ENCODE measurements at places on chromosomes 6 and 20.
A peak's percentile ranks its signal among the peaks of the same experiment; 100 is the strongest.

- DNase-seq, result no peak
These were observed 38.2 kb upstream of the HDAC2 start for GRCh38 chr6:114009192-114009591.

DNA sequence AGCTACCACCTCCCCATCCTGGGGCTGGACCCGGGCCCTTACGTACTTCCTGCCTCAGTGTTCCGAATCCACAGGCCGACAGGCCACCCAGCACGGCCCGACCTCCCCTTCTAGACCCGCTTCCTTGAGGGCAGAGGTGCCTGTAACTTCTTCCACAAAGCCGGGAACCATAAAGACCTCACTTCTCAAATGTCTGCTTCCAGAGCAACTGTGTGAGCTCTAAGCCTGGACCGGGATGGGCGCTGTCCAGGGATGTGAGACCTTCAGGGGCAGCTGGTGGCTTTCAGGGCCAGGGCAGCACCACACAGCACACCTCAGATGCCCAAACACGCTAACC lies 9.3 kb downstream of the SLC2A4RG start:
- no peak for DNase-seq

DNA sequence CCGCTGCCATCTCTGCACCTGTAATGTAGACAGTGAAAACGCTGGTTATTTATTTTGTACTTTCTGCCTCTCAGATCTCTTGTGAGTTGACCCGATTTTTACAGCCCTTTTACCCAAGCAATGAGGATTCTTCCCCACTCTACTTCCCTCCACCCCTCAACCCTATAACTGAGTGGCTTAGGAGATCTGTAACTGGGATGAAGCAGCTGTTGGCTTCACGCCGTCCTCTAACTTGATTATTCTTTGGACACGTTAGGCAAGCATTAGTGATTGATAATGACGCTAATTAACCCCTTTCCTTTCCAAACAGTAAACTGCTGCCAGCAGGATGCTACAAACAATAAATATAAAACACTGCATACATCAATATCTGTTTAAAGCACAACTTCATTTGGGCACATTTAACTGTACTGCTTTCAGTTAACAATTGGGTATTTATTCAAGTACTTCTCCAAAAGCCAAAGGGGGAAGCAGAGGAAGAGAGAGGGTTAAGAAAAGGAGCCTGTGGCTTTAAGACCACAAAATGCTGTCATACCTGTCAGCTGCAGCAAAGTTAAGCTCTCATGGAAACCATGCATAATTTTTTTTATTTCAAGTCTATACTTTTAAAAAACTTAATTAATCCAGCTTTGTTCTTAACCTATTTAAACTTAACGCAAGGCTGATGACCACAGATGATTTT lies 21.2 kb downstream of the TFAP2A start:
- DNase-seq, result no peak

DNA sequence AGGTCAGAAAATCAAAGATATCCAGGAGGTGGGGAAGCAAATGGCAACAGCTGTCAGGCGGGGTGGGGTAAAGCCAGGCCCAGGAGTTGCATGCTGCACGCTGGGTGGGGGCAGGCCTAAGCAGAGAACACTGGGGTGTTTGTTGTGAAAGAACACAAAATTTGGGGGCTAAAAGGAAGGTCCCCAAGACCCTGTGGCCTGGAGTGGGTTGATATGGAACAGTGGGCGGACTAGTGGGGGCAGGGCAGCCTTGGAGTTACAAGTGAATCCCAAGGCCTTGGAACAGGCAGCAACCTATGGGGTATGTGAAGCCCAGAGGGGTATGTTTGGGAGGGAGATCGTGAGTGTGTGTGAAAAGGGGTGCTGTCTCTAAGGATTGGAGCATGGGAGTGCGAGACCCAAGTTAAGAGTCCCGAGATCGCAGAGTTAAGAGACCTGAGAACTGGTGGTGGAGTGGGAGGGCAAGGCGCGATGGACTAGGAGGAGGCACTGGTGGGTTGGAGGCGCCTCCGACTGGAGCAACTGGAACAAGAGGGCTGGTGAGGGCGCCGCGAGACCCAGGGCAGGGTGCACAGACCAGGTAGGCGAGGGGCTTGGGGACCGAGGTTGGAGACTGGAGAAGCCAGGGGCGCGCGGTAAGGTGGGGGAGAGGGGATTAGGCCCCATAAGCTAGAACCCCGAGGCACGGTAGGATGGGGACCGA lies 658 bp downstream of the CUL7 start:
- no peak for DNase-seq

DNA sequence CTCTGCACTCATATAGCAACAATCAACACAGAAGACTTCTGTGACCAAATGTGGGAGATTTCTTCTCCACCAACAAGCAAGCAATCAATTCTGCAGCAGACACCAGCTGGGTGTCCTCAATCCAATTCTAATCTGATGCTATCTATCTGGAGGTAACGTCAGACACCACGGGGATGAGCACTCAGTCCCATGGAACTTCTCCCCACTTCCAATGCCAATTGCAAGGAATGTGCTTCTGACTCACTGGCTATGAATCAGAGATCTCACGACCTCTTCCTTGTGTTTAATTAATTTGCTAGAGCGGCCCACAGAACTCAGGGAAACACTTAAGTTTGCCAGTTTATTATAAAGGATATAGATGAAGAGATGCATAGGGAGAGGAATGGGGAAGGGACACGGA lies 103.5 kb upstream of the SIRPG start:
- DNase-seq, result no peak

- DNase-seq, result no peak
These were observed 36.8 kb upstream of the DDR1 start for GRCh38 chr6:30847421-30847970.

- DNase-seq, result no peak
These were observed 16.0 kb downstream of the THBS2 start for GRCh38 chr6:169237496-169238134.

DNA sequence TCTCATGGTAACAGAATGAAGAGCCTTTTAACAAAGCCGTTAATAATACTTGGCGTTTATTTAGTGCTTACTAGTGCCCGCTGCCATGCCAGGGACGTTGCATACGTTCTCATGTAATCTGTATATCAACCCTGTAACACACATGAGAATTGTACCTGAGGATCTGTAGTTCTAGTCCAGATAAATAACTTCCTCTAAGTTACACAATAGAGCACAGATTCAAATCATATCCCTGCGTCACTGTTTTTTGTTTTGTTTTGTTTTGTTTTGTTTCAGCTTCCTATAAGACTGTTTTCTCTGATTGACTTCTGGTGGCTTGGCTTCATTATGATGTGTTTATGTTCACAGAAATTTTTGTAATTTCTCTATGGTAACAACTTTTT lies 553 bp downstream of the ZSCAN16 start:
- no peak for DNase-seq

GRCh38 chr6:159106627-159107241 lies 61.9 kb upstream of the TAGAP start:
- peak; percentile 81 for DNase-seq

- peak; percentile 73 for DNase-seq
These were observed at the start of the genes CTSA and NEURL2 for GRCh38 chr20:45890985-45891983. Gene CTSA, plus strand, starts transcription at chr20:45891335. Its CDS starts 234 bp downstream, at chr20:45891569. Gene NEURL2, minus strand, starts transcription at chr20:45891208. Its CDS starts 217 bp downstream, at chr20:45890991.

- no peak for DNase-seq
These were observed 51.3 kb downstream of the ZNF831 start for GRCh38 chr20:59214606-59215547.

DNA sequence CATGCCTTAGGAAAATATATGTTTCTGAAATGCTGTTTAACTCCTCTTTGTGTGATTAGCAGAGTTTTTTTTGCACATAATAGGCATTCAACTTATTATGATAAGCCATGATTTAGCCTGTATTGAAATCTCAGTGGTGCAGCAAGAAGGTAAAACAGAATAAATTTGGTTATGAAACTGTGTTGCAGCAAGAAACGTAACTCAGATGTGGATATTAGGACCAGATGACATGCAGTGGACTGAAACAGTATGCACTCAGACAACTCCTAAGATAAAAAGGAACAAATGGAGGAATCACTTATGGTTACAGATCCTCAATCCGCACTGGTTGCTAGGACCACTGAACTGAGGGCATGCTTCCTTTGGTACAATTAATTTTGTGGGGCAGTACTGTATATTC lies 254.2 kb upstream of the HSF2 start:
- no peak for DNase-seq

DNA sequence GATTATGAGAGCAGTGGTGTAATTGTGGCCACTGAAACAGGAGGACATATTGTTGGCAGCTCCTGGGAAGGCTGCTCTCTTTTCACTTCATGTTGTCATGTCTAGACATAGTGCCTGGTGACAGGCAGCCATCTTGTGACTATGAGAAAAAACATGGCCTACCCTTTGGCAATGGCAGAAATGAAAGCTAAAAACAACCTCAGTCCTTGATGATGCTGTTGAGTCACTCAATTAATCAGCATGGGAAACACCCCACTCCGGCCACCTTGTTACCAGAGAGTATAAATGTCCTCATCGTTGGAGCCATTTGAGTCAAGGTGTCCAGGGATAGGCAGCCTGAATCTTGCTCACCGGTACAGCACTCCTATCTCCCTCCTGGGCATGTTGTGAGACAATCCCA lies 31.2 kb upstream of the HMGA1 start:
- DNase-seq, result no peak

DNA sequence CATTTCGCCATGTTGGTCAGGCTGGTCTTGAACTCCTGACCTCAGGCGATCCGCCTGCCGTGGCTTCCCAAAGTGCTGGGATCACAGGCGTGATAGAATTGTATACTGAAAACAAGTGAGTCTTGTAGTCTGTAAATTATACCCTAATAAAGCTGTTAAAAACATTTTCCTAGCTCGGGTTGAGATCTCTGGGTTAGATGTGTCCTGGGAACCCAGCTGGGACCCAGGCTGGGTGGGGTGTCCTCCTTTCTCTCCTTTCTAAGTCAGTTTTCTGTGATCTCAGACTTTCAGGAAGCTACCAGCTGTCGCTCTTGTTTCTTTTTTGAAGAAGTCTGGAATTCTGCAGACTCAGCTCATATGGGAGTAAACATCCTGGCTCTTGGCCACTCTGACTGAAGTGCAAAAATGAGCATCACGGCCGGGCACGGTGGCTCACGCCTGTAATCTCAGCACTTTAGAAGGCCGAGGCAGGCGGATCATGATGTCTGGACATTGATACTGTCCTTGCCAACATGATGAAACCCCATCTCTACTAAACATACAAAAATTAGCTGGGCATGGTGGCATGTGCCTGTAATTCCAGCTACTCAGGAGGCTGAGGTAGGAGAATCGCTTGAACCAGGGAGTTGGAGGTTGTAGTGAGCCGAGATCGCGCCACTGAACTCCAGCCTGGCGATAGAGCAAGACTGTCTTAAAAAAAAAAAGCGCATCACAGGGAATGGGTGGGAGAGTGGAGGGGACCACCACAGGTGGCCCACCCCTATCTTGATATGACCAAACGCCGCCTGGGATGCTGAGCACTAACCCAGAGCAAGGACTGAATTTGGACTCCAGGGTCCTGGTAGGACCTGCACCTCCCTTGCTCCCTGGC lies 9.9 kb upstream of the PCIF1 start:
- DNase-seq, result no peak

DNA sequence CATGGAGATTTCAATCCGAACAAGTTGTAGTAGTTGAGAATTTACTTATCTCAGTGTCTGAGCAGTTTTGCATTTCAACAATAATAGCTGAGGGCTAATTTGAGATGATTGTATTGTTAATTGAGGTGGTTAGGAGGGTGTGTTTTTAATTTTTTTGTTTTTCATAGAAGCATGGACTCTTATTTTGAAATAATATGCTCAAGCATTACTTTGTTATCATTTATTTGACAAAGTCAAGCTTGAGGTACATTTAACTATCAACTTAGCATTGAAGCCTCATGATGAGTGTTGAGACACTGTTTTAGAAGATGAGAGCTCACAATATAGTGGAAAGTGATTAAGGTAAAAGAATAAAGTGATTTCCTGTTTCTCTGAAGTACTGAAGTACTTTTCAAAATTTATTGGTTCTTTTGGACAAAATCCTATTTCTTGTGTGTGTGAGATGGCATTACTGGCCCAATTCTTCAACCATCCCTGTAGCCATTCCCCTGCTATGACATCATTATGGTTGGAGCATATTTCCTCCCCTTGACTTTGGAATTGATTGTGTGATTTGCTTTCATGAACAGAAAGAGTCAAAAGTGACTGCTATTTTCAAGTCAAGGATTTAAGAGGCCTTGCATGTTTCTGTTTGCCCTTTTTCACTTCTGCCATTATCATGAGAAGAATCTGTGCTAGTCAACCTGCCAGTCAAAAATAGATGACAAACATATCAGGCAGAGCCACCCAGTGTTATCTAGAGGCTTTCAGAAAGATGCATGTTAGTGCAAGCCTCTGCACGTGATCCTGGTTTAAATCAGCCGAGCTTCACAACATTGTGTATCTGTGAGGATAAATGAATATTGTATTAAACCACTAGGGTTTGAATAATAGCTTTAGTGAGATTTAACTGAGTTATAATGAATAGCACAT lies 1112.3 kb upstream of the CITED2 start:
- DNase-seq, result no peak

DNA sequence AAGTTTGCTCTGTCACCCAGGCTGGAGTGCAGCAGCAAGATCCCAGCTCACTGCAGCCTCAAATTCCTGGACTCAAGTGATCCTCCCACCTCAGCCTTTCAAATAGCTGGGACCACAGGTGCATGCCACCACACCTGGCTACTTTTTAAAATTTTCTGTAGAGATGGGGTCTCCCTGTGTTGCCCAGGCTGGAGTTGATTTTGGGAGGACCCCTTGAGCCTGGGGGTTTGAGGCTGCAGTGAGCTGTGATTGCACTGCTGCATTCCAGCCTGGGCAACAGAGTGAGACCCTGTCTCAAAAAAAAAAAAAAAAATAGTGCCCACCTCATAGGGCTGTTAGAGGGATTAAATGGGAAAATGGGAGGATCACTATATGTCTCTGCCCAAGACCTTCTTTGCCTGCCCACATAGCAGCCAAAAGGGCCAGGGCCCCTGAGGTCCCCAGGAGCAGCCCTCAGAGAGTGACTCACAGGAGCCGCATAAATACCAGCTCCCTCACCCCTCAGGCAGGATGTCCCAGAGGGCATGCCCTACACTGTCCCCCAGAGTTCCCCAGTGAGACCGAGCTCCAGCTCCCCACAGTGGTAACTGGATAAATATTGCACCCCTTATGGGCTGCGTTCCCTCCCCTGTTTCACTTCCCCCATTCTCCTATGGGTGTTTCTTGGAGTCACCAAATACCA lies 11.7 kb upstream of the MDGA1 start:
- no peak for DNase-seq

DNA sequence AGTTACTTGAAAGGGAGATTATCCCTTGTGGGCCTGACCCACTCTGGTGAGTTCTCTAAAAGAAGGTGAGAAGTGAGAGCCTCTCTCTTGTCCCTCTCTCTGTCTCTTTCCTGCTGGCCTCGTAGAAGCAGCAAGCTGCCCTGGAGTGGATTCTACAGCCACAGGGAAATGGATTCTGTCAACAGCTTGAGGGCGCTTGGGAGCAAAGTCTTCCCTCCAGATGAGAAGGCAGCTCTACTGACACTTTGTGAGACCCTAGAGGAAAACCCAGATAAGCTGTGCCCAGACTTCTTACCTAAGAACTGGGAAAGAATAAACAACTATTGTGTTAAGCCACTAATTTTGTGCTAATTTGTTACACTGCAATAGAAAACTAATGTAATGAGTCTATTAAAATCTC lies 39.9 kb downstream of the ANKRD60 start:
- DNase-seq, result no peak

Data from activated naive CD4-positive, alpha-beta T cell (primary cell).